AG20443 (cell line): ENCODE measurements at places on chromosomes 4 and X.

DNA sequence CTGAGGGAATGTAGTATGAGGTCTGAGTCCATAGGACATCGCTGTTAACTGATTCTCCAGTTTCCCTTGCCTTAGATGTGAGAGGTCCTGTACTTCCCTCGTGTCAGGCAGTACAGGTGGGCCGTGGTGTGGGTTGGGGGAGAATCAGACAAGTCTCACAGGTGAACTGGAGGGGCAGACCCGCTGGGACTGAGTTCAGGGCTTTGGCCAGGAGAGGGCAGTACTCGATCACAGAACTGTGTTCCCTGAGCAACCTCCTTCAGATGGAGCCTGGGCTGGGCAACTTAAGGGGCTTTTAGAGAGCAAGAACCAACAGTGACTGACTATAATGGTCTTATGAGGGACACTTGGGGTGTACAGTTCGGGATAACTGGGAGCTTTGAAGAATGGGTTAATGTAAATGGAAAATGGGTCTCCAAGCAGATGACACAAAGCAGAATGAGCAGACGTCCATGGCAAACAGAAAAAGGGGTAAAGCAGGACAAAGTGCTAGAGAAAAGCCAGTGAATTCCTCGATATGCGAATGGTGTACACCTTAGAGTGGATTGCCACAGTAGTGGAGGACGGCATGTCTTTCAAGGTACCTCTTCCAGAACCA, 83.6 kb downstream of the CCNG2 start:
- DNase-seq, result peak; percentile 88

DNA sequence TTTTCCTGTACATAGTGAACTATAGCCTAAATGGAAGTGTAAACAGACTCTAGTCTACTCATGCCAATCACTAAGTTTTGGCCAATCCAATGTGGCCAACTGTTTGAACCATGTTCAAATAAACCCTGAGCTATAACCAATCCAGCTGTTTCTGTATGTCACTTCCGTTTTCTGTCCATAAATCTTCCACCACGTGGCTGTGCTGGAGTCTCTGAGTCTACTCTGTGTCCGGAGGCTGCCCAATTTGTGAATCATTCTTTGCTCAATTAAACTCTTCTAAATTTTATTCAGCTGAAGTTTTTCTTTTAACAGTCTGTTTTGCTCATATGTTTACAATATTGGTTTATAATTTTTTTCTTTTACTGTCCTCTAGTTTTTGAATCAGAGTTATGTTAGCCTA, 112.3 kb upstream of the BANK1 start:
- DNase-seq, result no peak

- no peak for DNase-seq
Measured at GRCh38 chr4:79980448-79980847, 92.6 kb downstream of the ANTXR2 start.

GRCh38 chrX:71910643-71910985, at the start of gene NHSL2:
Gene NHSL2, plus strand, starts transcription at chrX:71910845.
- peak; percentile 29 for DNase-seq

DNA sequence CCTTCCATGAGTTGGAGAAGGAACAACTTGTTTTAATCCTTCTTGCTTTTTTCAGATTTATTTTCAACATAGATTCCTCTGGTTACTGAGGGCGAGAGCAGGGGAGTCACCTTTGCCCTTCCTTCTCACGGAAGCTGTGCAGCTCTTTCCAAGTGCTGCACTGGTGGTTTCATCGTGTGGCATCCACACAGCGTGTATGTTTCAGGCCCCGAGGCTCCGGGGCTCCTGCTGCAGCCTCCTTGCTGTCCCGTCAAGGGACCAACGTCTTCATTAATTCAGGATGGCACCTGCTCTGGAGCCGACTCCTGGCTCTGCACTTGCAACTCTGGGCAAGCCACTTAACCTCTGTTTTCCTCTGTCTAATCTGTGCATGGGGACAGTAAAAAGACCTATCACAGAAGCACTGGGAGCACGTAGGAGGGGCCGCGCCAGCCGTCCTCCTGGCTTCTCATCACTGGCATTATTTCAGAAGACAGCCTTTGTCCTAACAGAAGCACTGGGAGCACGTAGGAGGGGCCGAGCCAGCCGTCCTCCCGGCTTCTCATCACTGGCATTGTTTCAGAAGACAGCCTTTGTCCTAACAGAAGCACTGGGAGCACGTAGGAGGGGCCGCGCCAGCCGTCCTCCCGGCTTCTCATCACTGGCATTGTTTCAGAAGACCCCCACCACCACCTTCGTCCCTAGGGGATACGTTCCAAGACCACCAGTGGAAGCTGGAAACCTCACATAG, 117.8 kb upstream of the NKX1-1 start:
- no peak for DNase-seq

- no peak for DNase-seq
Measured at GRCh38 chr4:38523524-38524448, 140.2 kb upstream of the KLF3 start.

DNA sequence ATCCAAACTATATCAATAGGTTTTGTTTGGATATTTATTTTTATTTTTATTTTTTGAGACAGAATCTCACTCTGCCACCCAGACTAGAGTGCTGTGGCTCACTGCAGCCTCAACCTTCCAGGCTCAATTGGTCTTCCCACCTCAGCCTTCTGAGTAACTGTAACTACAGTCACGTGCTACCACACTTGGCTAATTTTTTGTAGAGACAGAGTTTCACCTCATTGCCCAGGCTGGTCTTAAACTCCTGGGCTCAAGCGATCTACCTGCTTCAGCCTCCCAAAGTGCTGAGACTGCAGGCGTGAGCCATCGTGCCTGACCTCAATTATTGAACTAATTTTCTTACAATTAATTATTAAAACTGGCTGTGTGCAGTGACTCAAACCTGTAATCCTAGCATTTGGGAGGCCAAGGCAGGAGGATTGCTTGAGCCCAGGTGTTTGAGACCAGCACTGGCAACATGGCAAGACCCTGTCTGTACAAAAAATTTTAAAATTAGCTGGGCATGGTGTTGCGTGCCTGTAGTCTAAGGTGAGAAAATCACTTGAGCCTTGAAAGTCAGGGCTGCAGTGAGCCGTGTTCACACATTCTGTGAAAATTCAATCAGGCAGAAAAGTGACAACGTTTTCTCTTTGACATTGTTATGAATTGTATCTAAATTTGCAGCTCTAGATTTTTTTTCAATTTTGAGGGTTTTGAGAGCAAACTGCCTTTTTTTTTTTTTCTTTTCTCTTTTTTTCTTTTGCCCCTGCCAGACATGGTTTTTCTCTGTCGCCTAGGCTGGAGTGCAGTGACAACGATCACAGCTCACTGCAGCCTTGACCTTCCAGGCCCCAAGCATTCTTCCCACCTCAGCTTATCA, 66.0 kb downstream of the UBE2K start:
- DNase-seq, result no peak

GRCh38 chr4:67910585-67910905, 26.7 kb upstream of the TMPRSS11D start:
- no peak for DNase-seq

DNA sequence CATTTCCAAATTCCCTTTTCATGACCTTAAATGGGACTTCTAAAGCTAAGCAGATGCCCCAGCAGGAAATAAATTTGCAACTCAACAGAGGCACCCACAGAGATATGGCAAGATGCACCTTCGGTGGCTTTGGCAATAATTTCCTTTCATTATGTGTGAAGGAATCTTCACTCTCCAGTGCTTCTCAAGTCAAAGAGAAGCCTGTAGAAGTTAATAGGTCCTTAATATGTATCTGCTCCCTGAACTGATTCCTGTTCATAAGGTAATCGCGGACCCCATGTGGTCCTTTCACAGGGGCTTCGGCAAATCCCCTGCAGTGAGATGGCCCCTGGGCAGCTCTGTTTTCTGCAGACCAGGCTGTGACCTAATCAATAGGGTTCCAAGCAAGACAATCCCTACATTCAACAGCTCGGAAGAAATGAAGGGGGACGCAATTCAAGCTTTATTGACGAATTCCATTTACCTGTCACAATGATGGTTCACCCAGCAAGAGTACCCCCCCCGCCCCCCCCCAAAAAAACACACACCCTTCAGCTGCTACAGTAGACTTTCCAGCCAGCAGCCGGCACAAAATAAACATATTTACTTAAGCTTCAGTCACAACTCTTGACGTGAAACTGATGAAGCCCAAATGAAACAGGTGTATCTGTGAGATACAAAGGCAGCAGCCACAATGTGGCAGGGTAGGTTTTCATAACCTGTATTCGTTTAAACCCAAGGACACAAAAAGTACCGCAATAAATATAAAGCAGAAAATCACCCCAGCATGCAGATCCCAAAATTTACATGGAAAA, 35.3 kb downstream of the FAT1 start:
- no peak for DNase-seq
